Omental fat pad (tissue), 4 donors: ENCODE measurements at places on chromosomes 11 and 22. TPM values are rescaled to one million over a fixed set of nuclear protein-coding genes. Genes with fewer than 3 reads are reported as not detected.

- no peak for DNase-seq
These were observed 847.4 kb downstream of the NTM start for GRCh38 chr11:132217856-132218255.

The TRIM66 gene
- 5.9 TPM for total RNA-seq

- DNase-seq: no peak
These were observed 50.9 kb upstream of the NFRKB start for GRCh38 chr11:129946256-129946655.

The TRIM48 gene
- not detected for total RNA-seq

DNA sequence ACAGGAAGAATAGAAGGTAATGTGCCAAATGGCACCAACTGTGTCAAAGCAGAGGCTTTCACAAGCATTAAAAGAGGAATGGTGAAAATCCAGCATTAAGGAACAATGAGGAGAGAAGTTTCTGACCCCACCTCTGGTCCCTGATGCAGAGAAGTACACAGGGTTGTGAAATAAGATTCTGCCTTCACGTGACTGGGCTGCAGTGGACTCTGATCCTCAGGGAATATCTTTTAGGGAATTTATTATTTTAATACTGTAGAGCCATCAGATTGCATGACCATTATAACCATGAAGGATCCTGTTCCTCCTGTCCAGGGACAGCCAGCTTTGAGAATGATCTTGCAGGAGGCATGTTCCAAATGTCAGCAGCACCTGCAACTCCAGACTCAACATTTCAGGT lies 74.4 kb upstream of the FAR1 start:
- no peak for DNase-seq

DNA sequence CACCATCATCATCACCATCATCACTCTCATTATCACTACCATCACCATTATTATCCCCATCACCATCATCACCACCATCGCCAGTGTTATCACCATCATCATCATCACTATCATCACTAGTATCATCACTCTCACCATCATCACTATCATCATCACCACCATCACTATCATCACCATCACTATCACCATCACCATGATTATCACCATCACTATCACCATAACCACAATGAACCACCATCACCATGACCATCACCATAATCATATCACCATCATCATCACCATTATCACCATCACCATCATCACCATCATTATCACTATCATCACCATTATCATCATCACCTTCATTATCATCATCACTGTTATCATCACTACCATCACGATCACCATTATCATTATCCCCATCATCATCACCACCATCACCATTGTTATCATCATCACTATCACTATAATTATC lies 326.7 kb downstream of the BRD1 start:
- DNase-seq: no peak

The NRGN gene
- total RNA-seq: 1.0 TPM

DNA sequence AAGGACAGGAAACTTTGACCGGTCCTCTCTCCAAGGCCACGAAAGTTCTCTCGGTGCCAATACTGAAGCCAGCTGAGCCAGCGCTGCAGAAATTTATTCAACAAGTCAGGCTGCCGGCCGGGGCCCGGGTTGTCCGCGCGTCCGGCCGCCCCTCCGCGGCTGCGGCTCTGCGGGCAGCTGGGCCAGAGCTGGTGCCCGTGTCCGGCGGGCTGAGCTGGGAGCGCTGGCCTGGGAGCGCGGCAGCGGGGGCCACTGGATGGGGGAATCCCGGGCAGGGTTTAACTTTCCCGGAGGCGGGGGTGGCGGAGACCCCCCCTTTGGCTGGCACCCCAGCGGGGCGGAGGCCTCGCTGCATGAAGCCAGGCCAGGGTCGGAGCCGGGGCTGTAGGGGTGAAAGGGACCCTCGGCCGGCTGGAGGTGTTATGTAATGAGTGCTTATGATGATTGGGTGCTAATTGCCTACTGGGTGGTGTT lies 12.3 kb upstream of the CACNA1I start:
- no peak for DNase-seq

GRCh38 chr22:20955548-20955947 lies 11.5 kb upstream of the AIFM3 start:
- DNase-seq: no peak

GRCh38 chr11:9831122-9831521 lies 167.2 kb downstream of the SWAP70 start:
- DNase-seq: no peak

DNA sequence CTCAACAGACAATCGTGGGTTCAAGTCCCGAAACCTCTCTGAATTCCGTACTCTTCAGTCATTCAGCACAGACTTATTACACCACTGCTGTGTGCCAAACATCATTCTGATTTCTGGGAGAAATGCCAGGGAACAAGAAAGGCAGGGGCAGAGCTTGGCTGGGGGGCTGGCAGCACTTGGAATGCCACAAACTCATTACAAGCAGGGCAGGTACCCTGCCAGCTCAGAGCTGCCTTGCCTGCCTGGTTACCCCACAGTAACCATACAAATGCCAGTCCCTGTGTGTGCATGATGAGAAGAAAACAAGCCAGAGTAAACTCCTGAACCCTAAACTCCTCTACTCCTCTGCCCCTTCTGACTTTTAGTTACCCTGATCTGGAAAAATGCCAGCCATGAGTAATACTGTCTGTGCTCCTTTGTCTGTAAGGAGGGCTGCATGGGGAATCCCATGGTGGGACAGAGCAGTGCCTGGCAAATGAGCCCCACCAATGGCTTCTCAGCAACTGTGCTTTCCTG lies 6.9 kb upstream of the RAD9A start:
- DNase-seq: no peak

The TUB gene
- total RNA-seq: 8.9 TPM
